Fibroblast of lung (primary cell): ENCODE measurements at places on chromosomes 16 and 17. TPM values are rescaled to one million over a fixed set of nuclear protein-coding genes. Genes with fewer than 3 reads are reported as not detected.

DNA sequence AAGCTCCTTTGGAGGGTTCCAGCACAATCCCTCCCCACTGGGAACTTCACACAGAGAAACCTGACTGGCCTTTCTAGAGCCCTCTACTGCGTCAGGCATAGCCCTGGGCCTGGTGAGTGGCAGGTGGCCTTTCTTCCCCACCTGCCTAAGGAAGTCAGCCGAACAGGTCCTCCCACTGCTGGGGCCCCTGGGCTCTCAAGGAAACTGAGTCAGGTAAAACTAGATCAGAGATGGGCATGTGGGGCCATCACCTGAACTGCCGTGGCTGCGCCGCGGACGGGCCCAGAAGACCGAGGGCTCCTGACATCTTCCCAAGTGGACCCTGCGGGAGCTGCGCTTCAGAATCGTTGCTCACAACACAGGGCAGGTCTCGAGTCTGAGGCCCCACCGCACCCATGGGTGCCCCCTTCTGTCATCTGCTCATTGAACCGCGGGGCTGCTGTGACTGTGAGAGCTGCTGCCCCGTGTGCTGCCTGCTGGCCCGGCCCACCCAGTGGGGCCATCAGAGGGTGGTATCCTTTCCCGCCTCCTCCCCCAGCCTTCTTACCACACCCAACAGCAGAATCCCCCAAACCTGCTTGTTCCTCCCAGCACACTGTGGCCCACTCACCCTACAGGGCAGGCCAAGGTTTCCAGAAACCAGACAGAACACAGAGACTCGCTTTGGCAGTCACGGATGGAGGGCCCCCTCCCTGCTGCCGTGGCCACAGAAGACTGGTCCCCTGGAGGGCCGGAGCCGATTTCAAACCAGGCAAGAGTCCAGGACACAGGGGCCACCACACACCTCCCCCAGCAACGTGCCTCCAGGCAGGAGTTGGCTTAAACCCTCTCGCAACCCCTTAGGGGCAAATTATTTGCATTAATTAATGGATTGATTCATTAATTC lies 81.1 kb downstream of the TBC1D16 start:
- DNase-seq: no peak

LRRC37A2 gene
- 1.8 and 5.0 TPM in 2 replicates for total RNA-seq

GRCh38 chr17:81888105-81888987 lies 3.0 kb downstream of the ALYREF start:
- DNase-seq: no peak

- DNase-seq: peak; percentile 38
Measured at GRCh38 chr17:68431661-68432071, 25.6 kb downstream of the WIPI1 start.

PRRT2 gene
- 2.1 TPM in 2 replicates for total RNA-seq
